Endodermal cell (in vitro differentiated cells): ENCODE measurements at places on chromosomes 5 and 9. TPM values are rescaled to one million over a fixed set of nuclear protein-coding genes. Genes with fewer than 3 reads are reported as not detected.

- no peaks in the 10 kb centered on the region for H3K27me3 ChIP-seq
- no peak overlapping the region for H3K27ac ChIP-seq
- no peaks in the 10 kb centered on the region for H3K36me3 ChIP-seq
Observed at GRCh38 chr5:14081791-14082190, 61.4 kb upstream of the TRIO start.

- peaks cover 100% of the 10 kb centered on the region for H3K27me3 ChIP-seq
- H3K4me1 ChIP-seq = peaks cover 6% of the 10 kb centered on the region
- H3K27ac ChIP-seq = no peak overlapping the region
Observed at GRCh38 chr5:77640589-77641396, 2.3 kb upstream of the OTP start.

DNA sequence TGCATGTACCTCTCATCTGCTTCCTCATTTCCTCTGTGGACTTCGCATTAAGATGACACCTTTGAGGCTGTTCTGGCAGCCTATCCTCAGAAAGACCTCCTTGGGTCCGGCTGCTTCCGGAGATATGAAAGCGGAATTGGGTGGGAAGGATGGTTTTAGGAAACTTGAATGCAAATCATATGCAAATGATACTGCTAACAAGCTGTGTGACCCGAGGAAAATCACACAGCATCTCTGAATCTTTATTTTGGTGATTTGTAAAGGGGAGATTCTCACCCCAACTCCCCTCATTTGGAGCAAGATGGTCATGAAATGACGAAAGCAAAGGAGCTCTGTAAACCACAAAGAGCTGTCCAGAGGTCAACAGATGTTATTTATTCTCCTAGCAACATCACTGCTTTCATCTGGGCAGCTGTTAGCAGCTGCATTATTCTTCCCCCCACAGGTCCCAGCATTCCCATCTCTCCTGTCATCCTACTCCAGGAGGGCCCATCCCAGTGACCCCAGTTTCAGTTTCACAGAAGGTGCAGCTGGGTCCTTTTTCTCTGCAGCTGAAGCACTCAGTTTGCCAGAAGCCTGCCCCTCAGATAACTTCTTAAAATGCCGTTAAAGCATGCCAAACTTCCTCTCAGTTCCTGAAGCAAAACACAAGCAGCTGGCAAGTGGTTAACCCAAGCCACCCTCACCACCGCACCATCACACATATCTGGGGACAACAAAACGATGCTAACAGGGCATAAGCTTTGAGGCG, 269.5 kb downstream of the SEC61B start:
- no peak overlapping the region for H3K27ac ChIP-seq
- no peak overlapping the region for H3K4me3 ChIP-seq
- no peak for DNase-seq
- no peaks in the 10 kb centered on the region for H3K27me3 ChIP-seq
- no peaks in the 10 kb centered on the region for H3K36me3 ChIP-seq

GRCh38 chr9:120778758-120779157, 14.5 kb downstream of the FBXW2 start:
- no peaks in the 10 kb centered on the region for H3K27me3 ChIP-seq
- H3K36me3 ChIP-seq = peaks cover 89% of the 10 kb centered on the region
- H3K4me3 ChIP-seq = no peak overlapping the region
- DNase-seq = no peak
- H3K4me1 ChIP-seq = peaks cover 4% of the 10 kb centered on the region
- no peak overlapping the region for H3K27ac ChIP-seq

- H3K4me3 ChIP-seq = peak overlapping the region; percentile 71
- H3K4me1 ChIP-seq = no peaks in the 10 kb centered on the region
- peak; percentile 89 for DNase-seq
- no peaks in the 10 kb centered on the region for H3K36me3 ChIP-seq
- H3K27ac ChIP-seq = no peak overlapping the region
Observed at GRCh38 chr5:1930880-1931603, 48.3 kb upstream of the IRX4 start.

GRCh38 chr5:74613283-74613682, 27.2 kb downstream of the ENC1 start:
- H3K27ac ChIP-seq = no peak overlapping the region
- H3K4me1 ChIP-seq = peaks cover 12% of the 10 kb centered on the region
- no peaks in the 10 kb centered on the region for H3K27me3 ChIP-seq

GRCh38 chr5:131381021-131381420, 117.2 kb downstream of the CDC42SE2 start:
- no peak overlapping the region for H3K4me3 ChIP-seq
- H3K27ac ChIP-seq = no peak overlapping the region
- no peaks in the 10 kb centered on the region for H3K27me3 ChIP-seq
- DNase-seq = no peak
- H3K36me3 ChIP-seq = peaks cover 5% of the 10 kb centered on the region
- peaks cover 3% of the 10 kb centered on the region for H3K4me1 ChIP-seq

GRCh38 chr9:133788819-133789717, 50.9 kb upstream of the SARDH start:
- H3K36me3 ChIP-seq = peaks cover 26% of the 10 kb centered on the region
- H3K4me1 ChIP-seq = no peaks in the 10 kb centered on the region
- no peak overlapping the region for H3K4me3 ChIP-seq
- H3K27ac ChIP-seq = peak overlapping the region; percentile 17

GRCh38 chr5:33745101-33745770, 146.6 kb downstream of the ADAMTS12 start:
- no peaks in the 10 kb centered on the region for H3K27me3 ChIP-seq
- no peaks in the 10 kb centered on the region for H3K36me3 ChIP-seq
- DNase-seq = no peak
- no peaks in the 10 kb centered on the region for H3K4me1 ChIP-seq
- H3K4me3 ChIP-seq = no peak overlapping the region
- H3K27ac ChIP-seq = no peak overlapping the region

- H3K27me3 ChIP-seq = no peaks in the 10 kb centered on the region
- peaks cover 7% of the 10 kb centered on the region for H3K36me3 ChIP-seq
- H3K27ac ChIP-seq = no peak overlapping the region
- peak; percentile 53 for DNase-seq
Observed at GRCh38 chr9:129887334-129888292, 52.4 kb downstream of the USP20 start.

DNA sequence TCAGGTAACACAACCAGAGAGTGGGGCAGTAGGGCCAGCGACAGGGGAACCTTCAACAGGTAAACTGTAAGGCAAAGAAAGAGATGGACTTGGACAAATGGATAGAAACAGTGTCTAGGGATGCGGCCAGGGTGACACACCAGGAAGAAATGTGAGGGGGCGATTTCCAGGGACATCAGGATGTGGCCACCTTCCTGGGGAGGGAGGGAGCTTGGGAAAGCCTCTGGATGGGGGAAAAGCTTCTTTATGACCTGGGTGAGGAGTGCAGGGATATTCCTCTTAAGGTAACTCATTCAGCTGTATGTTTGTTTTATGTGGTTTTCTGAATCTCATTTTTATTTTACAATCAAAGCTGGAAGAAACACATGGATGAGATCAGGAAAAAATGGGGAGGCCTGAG, 11.9 kb upstream of the NXNL2 start:
- no peak for DNase-seq
- no peaks in the 10 kb centered on the region for H3K27me3 ChIP-seq
- H3K4me1 ChIP-seq = no peaks in the 10 kb centered on the region
- no peaks in the 10 kb centered on the region for H3K36me3 ChIP-seq

GRCh38 chr9:80437825-80438224, 866.1 kb downstream of the TLE4 start:
- no peaks in the 10 kb centered on the region for H3K4me1 ChIP-seq
- H3K27me3 ChIP-seq = no peaks in the 10 kb centered on the region
- no peak for DNase-seq

DNA sequence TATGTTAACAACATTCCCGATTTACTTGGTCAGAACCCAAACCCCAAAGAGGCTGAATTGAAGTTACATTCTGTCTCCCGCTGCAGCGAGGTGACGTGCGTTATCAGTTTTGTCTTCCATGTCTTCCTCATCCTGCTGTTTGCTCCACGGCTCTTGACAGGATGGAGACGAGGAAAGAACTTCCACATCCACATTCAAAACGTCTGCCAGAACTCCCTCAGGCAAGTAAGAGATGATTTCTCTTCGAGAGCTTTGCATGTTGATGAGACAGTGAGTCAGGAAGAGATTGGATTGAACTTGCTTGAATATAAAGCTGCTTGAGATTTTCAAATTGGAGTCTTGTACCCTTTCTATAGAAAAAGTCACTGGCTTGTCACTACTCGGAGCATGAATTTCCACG, 242.6 kb downstream of the AUH start:
- H3K36me3 ChIP-seq = no peaks in the 10 kb centered on the region
- no peak for DNase-seq
- H3K4me1 ChIP-seq = no peaks in the 10 kb centered on the region
- H3K27ac ChIP-seq = no peak overlapping the region
- H3K27me3 ChIP-seq = no peaks in the 10 kb centered on the region
- H3K4me3 ChIP-seq = no peak overlapping the region

DNA sequence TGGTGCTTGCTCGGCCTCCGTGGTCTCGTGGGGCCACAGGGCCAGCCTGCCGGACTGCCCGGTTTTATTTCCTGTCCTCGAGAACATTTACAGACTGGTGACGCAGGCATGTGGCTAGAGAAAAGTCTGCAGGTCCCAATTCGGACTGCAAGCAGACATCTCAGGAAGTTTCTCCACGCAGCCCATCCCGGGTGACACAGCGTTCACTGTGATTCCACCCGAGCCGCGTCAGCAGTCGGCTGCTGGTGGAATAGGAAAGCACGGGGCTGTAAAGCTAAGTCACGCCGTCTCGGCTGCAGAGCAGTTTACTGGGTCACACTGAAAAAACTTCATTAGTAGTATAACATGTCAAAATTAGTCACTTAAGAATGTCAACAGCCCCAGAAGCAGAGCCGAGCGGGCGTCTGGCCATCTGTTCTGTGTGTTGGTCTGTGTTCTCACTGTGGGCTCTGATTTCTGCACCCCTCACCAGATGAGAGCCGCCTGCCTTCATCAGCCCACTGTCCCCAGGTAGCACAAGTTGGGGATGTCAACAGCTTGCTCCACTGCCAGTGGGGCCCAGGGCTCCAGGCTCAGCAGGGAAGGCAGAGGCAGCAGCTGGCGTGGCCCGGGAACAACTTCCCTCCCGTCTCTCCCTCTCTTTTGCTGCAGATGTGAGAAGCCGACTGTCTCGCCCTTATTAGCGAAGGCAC, 363.7 kb downstream of the IRX2 start:
- H3K27me3 ChIP-seq = no peaks in the 10 kb centered on the region
- H3K4me3 ChIP-seq = no peak overlapping the region
- DNase-seq = peak; percentile 43
- H3K36me3 ChIP-seq = no peaks in the 10 kb centered on the region
- H3K4me1 ChIP-seq = no peaks in the 10 kb centered on the region

GRCh38 chr5:121851643-121852574, at the start of gene FTMT:
Gene FTMT (plus strand): TSS chr5:121851882. CDS start chr5:121851964, 82 bp downstream.
- H3K4me3 ChIP-seq = no peak within 1 kb of the TSS
- H3K4me1 ChIP-seq = no peaks in the 10 kb centered on the region
- H3K27me3 ChIP-seq = no peaks in the 10 kb centered on the region
- no peak for DNase-seq

DNA sequence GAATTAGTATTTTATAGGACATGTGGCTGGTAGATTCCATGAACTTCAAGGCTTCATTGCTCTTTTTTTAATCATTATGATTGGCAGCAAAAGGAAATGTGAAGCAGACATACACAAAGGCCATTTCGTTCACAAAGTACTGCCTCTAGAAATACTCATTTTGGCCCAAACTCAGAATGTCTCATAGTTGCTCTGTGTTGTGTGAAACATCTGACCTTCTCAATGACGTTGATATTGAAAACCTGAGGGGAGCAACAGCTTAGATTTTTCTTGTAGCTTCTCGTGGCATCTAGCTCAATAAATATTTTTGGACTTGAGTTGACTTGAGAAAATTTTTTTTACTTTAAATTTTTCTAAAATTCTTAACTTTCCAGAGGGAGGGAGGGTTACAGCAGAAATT, 12.4 kb downstream of the KCNV2 start:
- H3K36me3 ChIP-seq = no peaks in the 10 kb centered on the region
- H3K27me3 ChIP-seq = no peaks in the 10 kb centered on the region
- peaks cover 12% of the 10 kb centered on the region for H3K4me1 ChIP-seq

GRCh38 chr5:112931473-112931872, 9.4 kb upstream of the REEP5 start:
- no peaks in the 10 kb centered on the region for H3K4me1 ChIP-seq
- no peak overlapping the region for H3K27ac ChIP-seq
- no peak overlapping the region for H3K4me3 ChIP-seq
- DNase-seq = no peak

GRCh38 chr9:35756275-35757225, 2.5 kb upstream of the MSMP start:
- H3K27me3 ChIP-seq = no peaks in the 10 kb centered on the region
- H3K4me1 ChIP-seq = no peaks in the 10 kb centered on the region
- H3K27ac ChIP-seq = peak overlapping the region; percentile 75
- peak; percentile 88 for DNase-seq

DNA sequence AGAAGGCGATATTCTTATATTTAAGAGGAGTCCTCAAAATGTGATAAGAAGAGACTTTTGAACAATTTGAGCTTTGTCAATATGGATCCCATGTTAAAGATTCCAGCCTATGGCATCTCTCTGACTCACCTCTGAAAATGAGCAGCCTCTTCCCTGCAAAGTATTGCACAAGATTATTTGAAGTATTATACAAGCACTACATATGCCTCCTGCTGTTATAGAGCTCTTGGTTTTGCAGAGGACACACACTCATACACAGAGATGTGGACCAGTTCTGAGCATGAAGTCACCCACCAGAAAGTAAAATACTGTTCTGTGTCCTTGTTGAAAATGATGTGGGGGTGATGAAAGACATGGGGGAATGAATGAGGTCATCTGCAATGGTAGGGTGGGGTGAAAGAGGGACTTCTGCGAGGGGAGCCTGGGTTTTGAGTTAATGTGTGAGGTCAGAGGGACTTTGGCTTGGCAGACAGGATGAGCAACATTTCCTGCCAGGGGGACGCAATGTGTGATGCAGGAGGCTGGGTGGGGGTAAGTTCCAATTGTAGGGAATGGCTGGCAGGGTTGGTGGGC, 25.8 kb downstream of the FBXL7 start:
- no peak overlapping the region for H3K4me3 ChIP-seq
- no peaks in the 10 kb centered on the region for H3K36me3 ChIP-seq
- no peak for DNase-seq
- H3K27ac ChIP-seq = no peak overlapping the region
- H3K27me3 ChIP-seq = no peaks in the 10 kb centered on the region

- peaks cover 48% of the 10 kb centered on the region for H3K36me3 ChIP-seq
- no peaks in the 10 kb centered on the region for H3K27me3 ChIP-seq
- H3K4me3 ChIP-seq = no peak overlapping the region
- peak; percentile 74 for DNase-seq
- H3K27ac ChIP-seq = no peak overlapping the region
Observed at GRCh38 chr5:119470105-119470763, 17.9 kb downstream of the HSD17B4 start.

GRCh38 chr9:137705443-137705863, 86.6 kb downstream of the EHMT1 start:
- no peak overlapping the region for H3K4me3 ChIP-seq
- no peaks in the 10 kb centered on the region for H3K4me1 ChIP-seq
- no peak for DNase-seq
- no peak overlapping the region for H3K27ac ChIP-seq
- H3K27me3 ChIP-seq = no peaks in the 10 kb centered on the region

- H3K27me3 ChIP-seq = peaks cover 13% of the 10 kb centered on the region
Observed at GRCh38 chr5:2003206-2003605, 120.5 kb upstream of the IRX4 start.

AIF1L gene
- total RNA-seq = 76.0 to 101 TPM (median 93.4 TPM) in 3 replicates

CRHBP gene
- total RNA-seq = 7.6 to 17.7 TPM (median 15.2 TPM) in 3 replicates

PCDHB2 gene
- total RNA-seq = 28.4 to 32.9 TPM (median 32.1 TPM) in 3 replicates

CMYA5 gene
- total RNA-seq = 0.63 and 1.6 TPM in 2 replicates

SHROOM1 gene
- total RNA-seq = 6.6 to 11.1 TPM (median 9.0 TPM) in 3 replicates

SLC4A9 gene
- total RNA-seq = 0.27 and 0.79 TPM in 2 replicates

PRR7 gene
- 8.0 to 24.9 TPM (median 10.0 TPM) in 3 replicates for total RNA-seq

SLC36A2 gene
- 0.26 TPM in 1 of 3 replicates, not detected in the others for total RNA-seq

TRAF1 gene
- total RNA-seq = 6.5 to 8.9 TPM (median 8.2 TPM) in 3 replicates

CCDC192 gene
- 0.48 TPM in 1 of 2 replicates, not detected in the other for total RNA-seq

PKN3 gene
- 15.7 to 27.2 TPM (median 24.2 TPM) in 3 replicates for total RNA-seq

GPR151 gene
- total RNA-seq = 2.7 to 13.6 TPM (median 13.5 TPM) in 3 replicates
